ENCODE measurements at places on chromosomes 2 and 18.

GRCh38 chr2:223970343-223971128, 13.3 kb downstream of the MRPL44 start:
- DNase-seq, result peak; percentile 30

- DNase-seq, result no peak
These were observed 18.0 kb upstream of the TTN start for GRCh38 chr2:178825183-178825582.

GRCh38 chr18:3103576-3103975, 90.6 kb upstream of the LPIN2 start:
- DNase-seq, result no peak

GRCh38 chr2:150125188-150125587, 362.3 kb downstream of the RND3 start:
- DNase-seq, result no peak

DNA sequence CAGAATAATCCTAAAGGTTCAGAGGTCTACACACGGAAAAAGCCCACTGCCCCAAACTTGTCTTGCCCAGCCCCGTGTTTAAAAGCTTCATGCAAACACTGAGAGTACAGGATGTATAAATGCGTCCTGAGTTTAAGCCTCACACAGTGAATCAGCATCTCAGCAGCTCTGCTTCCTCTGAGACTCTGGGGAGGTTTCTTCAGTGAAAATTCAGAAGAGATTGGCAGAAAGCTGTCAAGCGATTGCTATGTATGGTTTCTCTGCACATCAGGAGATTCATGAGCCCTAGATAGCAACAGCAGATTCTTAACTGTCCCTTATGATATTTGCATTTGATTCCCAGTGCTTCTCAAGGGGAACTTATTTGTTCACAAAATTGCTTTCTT, 27.1 kb downstream of the CRACDL start:
- no peak for DNase-seq

- DNase-seq, result no peak
These were observed 5.8 kb downstream of the SMIM21 start for GRCh38 chr18:75421656-75422055.

- no peak for DNase-seq
These were observed 325.5 kb upstream of the MEIS1 start for GRCh38 chr2:66109419-66109818.

DNA sequence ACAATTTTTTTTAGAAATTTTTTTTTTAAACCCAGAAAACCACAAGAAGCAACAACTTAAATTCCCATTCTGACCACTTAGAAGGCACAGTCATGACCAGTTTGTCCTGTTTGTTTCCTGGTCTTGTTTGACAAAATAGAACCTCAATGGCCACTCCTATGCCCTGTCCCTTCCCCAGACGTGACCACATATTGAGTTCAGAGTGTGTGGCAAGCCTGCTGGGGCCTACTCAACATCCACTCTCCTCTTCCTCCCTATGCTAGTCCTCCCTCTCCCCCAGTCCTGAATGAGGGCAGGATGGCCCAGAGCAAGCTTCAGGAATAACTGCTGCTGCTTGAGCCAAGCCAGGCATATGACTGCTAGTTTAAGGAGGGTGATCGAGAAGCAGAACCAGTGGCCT, 89.6 kb downstream of the PRELID3A start:
- DNase-seq, result no peak

GRCh38 chr2:160332318-160332717, 132.2 kb upstream of the ITGB6 start:
- no peak for DNase-seq

- no peak for DNase-seq
These were observed 97.4 kb upstream of the UBE2E3 start for GRCh38 chr2:180882959-180883358.

- no peak for DNase-seq
These were observed 57.4 kb downstream of the KIDINS220 start for GRCh38 chr2:8779795-8780671.

- DNase-seq, result peak; percentile 1
These were observed 1.3 kb downstream of the PTPRM start for GRCh38 chr18:7568426-7568825.

DNA sequence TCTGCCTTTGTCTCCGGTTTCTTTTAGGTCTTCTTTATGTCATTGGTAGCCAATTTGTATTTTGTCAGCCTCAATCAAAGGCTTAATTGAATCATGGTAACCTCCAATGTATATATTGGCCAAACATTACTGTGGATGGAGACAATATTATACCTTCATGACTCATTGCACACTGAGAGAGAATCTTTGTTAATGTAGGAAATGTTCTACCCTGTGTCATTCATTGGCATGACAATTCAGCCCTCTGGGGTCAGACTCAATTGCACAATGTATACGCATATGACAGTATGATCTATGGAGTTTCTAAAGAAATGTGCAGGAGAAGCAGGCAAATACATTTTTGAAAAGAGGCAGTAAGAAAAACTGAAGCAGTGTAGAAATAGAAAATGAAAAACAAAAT, 162.6 kb downstream of the PDE11A start:
- no peak for DNase-seq

DNA sequence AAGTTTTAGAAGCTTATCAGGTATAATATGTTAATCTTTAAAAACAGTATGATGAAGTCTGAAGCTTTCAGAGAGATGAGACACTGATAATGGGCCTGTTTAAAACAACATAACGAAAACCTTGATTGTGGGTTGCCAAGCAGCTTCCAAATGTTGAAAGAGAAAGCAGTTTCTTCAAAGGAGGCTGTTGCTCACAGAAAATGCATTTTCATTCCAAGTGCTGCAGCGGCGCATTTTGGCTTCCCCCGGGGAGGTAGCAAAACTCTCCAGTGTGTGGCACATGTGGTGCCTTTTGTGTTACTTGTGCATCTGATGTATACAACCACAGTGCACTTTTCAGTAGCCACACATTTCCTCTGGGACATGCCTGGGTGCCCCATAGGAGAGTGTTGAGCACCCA, 66.1 kb downstream of the TMEFF2 start:
- no peak for DNase-seq

DNA sequence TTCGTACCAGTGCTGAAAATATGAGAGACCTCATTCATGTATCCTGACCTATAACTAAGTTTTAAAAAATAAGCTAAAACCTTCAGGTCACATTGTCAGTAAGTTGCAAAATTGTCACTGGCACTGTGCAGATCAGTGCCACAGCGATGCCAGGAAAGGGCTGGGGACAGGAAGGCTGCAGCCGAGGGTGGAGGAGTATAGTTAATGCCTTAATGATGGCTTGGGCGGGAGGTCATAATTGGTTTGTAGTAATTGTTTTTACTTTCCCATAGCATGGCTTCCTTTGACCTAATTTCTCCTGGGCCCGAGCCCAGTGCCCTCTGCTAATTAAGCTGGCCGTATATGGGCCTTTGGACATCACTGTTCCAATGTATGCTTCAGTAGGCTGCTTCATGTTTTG, 47.2 kb upstream of the RAB12 start:
- no peak for DNase-seq

- DNase-seq, result no peak
These were observed 318.5 kb upstream of the TCF4 start for GRCh38 chr18:55906536-55906935.

GRCh38 chr2:239594772-239595608, 194.2 kb upstream of the HDAC4 start:
- DNase-seq, result no peak

- DNase-seq, result no peak
These were observed 47.7 kb downstream of the GLI2 start for GRCh38 chr2:120783371-120783791.

DNA sequence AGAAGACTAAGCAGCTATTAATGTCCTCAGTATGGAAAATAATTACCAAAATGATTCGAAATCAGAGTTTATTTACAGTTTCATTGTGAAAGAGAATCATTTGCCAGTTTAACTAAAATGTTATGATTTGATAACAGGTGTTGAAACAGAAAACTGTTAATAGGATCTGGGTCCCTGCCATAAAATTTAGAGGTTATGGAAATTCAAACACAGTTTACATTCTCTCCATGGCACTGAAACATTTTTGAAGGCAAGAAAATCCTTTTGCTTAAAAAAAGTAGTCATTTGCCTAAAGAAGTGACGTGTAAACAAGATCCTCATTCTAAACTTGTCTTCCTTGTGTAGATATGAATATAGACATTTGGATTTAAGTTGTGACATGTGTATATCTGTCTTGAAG, 743.8 kb downstream of the SLC4A3 start:
- no peak for DNase-seq
